Camera-type eye (tissue), 1 donor: ENCODE measurements at places on chromosomes 3 and 15. TPM values are rescaled to one million over a fixed set of nuclear protein-coding genes. Genes with fewer than 3 reads are reported as not detected.

The CSK gene
- 39.9 TPM for total RNA-seq

The APEH gene
- 79.7 TPM for total RNA-seq

The ACTC1 gene
- 136 TPM for total RNA-seq

The SPTBN5 gene
- total RNA-seq: 7.1 TPM

The DISP2 gene
- total RNA-seq: 3.3 TPM

The WDR72 gene
- 1.4 TPM for total RNA-seq

The EPHA6 gene
- total RNA-seq: 22.0 TPM

The C3orf70 gene
- 32.5 TPM for total RNA-seq

The IL17RE gene
- total RNA-seq: 0.71 TPM

The PLA2G4B gene
- total RNA-seq: 8.0 TPM

The RTP1 gene
- not detected for total RNA-seq

The SLC38A3 gene
- 21.4 TPM for total RNA-seq

The CD86 gene
- 4.0 TPM for total RNA-seq

The WNT7A gene
- total RNA-seq: 9.1 TPM
